Esophagus muscularis mucosa (tissue), 4 donors: ENCODE measurements at places on chromosomes 11 and 22. TPM values are rescaled to one million over a fixed set of nuclear protein-coding genes. Genes with fewer than 3 reads are reported as not detected.

CDC45 gene
- total RNA-seq: not detected

SCN2B gene
- total RNA-seq: 0.69 TPM

NXPE4 gene
- total RNA-seq: not detected

OR51B5 gene
- not detected for total RNA-seq

MYEOV gene
- not detected for total RNA-seq

OR52I2 gene
- not detected for total RNA-seq

B3GAT1 gene
- total RNA-seq: 0.13 TPM

RASD2 gene
- total RNA-seq: 18.4 TPM

RCE1 gene
- total RNA-seq: 11.4 TPM

C11orf21 gene
- 1.2 TPM for total RNA-seq

OR9I1 gene
- not detected for total RNA-seq

HOATZ gene
- not detected for total RNA-seq

DNA sequence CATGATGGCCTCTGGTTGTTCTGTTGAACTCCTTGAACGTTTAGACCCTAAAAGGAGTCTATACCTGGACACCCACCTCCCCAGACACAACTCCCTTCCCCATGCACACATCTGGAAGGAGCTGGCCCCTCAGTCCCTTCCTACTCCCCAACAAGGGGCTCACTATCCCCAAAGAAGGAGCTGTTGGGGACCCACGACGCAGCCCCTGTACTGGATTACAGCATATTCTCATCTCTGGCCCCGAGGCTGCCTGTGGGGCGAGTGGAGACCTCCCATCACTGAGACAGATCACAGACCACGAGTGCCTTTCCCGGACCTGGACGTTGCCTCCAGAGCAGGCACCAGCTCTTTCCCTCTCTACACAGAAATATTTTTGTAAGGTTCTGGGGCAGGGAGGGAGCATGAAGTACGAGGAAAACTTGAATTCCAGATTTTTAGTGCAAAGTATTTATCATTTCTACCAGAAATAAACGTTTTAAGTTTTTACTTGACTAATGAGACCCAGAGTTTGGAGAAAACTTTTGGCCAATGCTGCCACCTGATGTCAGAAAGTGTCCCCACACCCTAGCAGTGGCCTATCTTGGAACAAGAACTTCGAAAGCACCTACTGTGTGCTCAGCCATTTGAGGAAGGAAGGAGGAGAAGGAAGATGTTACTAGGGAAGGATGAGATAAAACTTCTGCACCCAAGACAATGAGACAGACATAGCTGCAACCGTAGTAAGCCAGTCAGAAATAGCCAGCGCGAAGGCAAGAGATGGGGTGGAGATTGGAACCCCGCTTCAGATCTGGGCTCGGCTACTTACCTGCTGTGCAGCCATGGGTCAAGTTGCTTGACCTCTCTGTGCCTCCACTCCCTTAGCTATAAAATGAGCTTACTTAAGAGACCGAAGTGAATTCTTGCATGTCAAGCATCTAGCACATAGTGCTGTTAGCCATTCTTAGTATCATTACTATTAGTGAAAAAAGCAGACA is 10.2 kb upstream of the POU2F3 start:
- DNase-seq: no peak

- no peaks in the 10 kb centered on the region for H3K36me3 ChIP-seq
- H3K27me3 ChIP-seq: no peaks in the 10 kb centered on the region
- peaks cover 88% of the 10 kb centered on the region for H3K4me1 ChIP-seq
- H3K27ac ChIP-seq: no peak overlapping the region
- no peak for DNase-seq
- no peak overlapping the region for H3K4me3 ChIP-seq
These were observed 41.2 kb downstream of the MAPK1 start for GRCh38 chr22:21826204-21826603.

DNA sequence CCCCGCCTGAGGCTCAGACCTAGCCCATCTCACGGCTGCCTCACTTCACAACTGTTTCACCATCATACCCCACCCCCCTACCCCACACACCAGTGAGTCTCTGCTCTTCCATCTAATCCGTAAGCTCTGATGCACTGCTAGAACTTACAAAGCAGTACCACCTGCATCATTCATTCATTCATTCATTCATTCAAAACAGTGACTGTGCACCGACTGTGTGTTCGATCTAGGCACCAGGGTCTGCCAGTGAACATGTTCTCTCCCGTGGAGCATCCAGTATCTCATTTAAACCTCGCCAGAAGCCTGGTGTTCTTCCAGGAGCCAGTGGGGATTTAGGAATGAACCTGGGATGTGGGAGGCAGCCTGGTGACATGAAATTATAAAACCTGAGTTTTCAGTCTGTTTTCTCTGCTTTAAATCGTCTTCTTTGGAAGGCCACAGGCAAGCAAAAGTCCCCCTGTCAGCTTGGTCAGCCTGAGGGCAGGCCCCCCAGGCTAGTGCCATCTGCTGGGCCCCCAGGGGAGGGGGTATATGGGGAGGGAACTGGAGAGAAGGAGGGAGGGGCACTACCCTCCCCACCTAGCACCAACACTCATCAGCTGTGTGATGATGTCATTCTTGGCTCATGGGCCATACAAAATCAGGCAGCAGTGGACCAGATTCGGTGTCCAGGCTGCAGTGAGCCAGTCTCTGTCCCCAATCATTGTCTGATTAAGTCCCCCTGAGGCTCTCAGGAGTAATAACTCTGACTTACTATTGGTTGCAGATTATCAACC is 18.4 kb downstream of the TMPRSS6 start:
- no peak overlapping the region for H3K4me3 ChIP-seq
- no peak overlapping the region for H3K27ac ChIP-seq
- no peaks in the 10 kb centered on the region for H3K4me1 ChIP-seq
- no peaks in the 10 kb centered on the region for H3K36me3 ChIP-seq
- DNase-seq: no peak
- peaks cover 96% of the 10 kb centered on the region for H3K27me3 ChIP-seq

DNA sequence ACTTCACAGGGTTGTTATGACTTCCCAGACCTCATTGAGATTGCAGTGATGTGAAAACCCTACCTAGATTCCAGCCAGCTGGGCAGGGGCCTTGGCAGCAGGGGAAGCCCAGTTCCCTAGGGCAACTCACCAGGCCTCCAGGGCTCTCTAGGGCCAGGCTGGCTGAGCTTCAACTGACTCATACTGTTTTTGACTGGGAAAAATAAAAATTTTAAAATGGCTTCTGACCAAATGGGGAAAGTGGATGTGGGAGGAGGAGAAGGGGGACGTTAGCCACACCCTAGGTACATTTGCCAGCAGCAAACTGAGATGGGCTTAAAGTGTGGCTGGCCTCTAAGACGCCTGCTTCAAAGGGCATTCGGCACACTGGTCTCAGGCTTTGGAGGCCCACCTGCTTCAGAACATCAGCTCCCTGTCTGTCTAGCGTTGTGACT is 39.0 kb downstream of the BMAL1 start:
- no peak overlapping the region for H3K4me3 ChIP-seq
- no peaks in the 10 kb centered on the region for H3K36me3 ChIP-seq
- no peak overlapping the region for H3K27ac ChIP-seq
- H3K4me1 ChIP-seq: peaks cover 39% of the 10 kb centered on the region
- DNase-seq: no peak

- no peak for DNase-seq
- H3K4me1 ChIP-seq: no peaks in the 10 kb centered on the region
- no peak overlapping the region for H3K4me3 ChIP-seq
- no peak overlapping the region for H3K27ac ChIP-seq
These were observed 35.3 kb upstream of the XBP1 start for GRCh38 chr22:28835630-28836189.

- no peaks in the 10 kb centered on the region for H3K27me3 ChIP-seq
- peak; percentile 86 for DNase-seq
- no peaks in the 10 kb centered on the region for H3K4me1 ChIP-seq
- H3K27ac ChIP-seq: no peak overlapping the region
- H3K36me3 ChIP-seq: no peaks in the 10 kb centered on the region
These were observed 200.8 kb downstream of the HIPK3 start for GRCh38 chr11:33457948-33458347.

DNA sequence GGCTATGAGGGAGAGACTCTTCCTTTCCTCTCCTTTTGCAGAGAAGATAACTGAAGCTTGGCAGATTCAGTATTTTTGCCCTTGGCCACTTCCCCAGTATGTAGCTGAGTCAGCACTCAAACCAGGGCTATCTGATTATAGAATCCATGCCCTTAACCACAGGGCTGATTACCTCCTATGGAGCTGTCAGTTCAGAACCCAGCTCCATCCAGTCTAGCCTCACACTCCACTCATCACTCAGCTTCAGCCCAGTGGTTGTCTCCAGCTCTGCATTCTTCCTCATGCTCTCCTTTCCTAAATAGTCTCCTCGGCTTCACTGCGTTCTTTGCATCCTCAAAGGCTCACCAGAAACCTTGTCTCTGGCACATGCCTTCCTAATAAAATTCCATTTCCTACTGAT is 151.6 kb upstream of the BLID start:
- no peaks in the 10 kb centered on the region for H3K4me1 ChIP-seq
- DNase-seq: no peak
- H3K36me3 ChIP-seq: no peaks in the 10 kb centered on the region
- H3K4me3 ChIP-seq: no peak overlapping the region

DNA sequence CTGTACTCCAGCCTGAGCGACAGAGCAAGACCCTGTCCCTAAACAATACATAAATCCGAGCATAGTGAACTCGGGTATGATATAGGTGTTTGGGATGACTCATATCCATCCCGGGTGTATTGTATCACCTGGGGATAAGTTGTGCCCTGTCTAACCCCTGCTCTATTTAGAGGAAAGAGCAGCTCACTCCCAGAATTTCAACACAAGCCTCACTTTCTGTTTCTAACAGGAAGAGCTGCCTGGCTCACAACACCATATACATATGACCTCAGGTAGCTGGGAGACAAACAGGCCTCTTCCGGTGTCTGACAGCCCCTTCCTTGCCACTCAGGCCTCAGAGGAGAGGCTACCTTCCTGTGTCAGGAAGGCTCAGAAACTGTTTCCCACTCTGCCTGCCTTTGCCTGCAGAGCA is 9.9 kb upstream of the MICALL1 start:
- H3K36me3 ChIP-seq: peaks cover 4% of the 10 kb centered on the region
- no peaks in the 10 kb centered on the region for H3K27me3 ChIP-seq
- DNase-seq: no peak
- no peak overlapping the region for H3K4me3 ChIP-seq
- peaks cover 66% of the 10 kb centered on the region for H3K4me1 ChIP-seq

DNA sequence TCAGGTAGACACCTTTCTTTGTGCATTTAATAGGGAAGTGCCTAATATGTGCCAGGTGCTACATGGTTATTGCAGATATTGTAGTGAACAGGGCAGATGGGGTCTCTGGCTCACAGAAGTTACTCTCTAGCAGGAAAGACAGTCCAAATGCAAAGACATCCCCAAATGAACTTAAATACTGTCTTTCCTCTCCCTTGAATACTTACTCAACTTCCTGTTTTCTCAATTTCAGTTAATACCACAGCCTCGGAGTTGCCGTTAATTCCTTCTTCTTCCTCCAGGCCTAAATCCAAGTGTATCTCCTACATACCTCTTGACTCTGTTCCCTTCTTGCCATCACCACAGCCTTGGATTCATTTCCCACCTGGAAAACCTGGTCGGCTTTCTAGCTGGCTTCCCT is 134.3 kb upstream of the SESN3 start:
- H3K4me3 ChIP-seq: no peak overlapping the region
- no peaks in the 10 kb centered on the region for H3K27me3 ChIP-seq
- H3K27ac ChIP-seq: no peak overlapping the region
- no peak for DNase-seq

DNA sequence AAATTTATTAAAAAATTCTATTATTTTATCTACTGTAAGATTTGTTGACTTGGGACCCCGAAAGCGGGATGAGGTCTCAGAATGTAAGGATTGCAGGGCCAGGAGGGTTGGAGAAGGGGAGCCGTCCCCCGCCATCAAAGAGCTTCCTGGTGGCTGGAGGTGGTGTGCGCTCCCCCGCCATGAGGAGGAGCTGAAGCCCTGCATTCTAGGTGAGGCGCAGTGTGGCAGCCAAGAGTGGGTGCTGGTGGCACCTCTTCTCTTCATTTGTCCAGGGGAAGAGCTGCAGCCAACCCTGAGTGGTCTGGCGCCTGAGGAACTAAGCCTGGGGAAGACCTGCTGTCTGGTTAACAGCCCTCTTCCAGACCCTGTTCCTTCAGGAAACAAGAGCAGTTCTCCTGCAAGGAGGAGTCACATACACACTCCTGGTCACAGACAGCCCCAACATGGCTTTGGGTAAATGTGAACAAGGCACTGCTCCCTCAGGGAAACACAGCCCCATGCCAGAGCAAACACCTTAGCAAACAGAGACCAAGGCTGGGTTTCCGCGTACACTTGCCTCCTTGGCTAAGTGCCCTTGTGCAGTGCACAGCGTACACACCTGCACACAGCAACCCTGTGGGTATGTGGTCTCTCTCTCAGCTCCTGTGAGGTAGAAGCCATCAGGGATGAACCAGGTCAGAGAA is 17.3 kb downstream of the RTN4RL2 start:
- H3K4me1 ChIP-seq: peaks cover 26% of the 10 kb centered on the region
- H3K27me3 ChIP-seq: no peaks in the 10 kb centered on the region
- DNase-seq: no peak
- no peak overlapping the region for H3K4me3 ChIP-seq
- no peak overlapping the region for H3K27ac ChIP-seq
- H3K36me3 ChIP-seq: no peaks in the 10 kb centered on the region
